ENCODE measurements at places on chromosomes 4 and X.

GRCh38 chr4:176939445-176939844 is 146.7 kb upstream of the VEGFC start:
- no peak for DNase-seq

- no peak for DNase-seq
Measured at GRCh38 chr4:124932447-124932846, 219.9 kb upstream of the ANKRD50 start.

DNA sequence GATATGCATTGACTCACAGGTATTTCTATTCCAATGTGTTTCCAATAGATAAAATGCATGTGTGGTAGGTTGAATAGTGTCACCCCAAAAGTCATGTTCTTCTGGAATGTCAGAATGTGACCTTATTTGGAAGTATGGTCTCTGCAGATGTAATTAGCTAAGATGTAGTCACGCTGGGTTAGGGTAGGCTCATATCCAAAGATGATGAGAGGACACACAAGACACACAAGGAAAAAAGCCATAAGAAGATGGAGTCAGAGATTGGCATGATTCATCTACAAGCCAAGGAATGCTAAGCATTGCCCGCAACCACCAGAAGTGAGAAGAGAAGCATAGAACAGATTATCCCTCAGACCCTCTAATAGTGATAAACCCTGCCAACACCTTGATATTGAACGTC is 17.5 kb downstream of the ZNF330 start:
- no peak for DNase-seq

DNA sequence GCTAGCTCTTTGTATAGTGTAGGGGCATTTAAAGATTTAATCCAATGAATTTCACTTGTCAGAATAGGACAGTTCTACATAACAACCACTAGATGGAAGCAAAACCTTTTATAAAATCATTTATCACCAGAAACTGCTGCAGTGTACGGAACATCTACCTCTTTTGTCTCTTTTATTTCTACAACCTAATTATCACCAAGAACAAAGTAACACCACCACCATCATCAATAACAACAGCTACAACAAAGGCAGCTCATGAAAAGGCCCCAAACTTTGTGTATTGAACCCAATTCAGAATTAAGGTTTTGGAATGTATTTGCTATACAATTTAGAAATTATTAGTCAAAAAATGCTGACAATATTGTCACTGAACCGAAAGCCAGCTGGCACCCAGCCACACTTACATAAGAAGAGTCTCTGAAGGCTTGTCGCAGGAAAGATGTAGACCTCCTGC is 260.9 kb upstream of the RPS6KA3 start:
- peak; percentile 55 for DNase-seq

DNA sequence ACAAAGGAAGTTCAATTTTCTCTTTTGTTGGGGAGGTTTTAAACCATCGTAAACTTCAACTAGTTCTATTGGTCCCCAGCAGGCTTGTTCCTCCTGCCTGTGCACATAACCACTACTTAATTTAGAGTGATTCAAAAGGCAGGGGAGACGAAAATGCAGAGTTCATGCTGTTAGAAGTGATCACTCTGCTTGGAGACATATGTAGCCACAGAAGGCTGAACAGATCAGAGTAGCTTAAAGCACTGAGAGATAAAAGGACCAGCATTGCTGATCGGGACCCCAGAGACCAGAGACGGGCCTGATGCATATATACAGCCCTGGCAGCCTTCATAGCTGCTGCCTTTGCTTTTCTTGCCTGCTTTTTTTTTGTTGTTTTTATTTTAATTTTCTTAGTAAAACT is 662.0 kb upstream of the CPEB2 start:
- DNase-seq, result no peak

DNA sequence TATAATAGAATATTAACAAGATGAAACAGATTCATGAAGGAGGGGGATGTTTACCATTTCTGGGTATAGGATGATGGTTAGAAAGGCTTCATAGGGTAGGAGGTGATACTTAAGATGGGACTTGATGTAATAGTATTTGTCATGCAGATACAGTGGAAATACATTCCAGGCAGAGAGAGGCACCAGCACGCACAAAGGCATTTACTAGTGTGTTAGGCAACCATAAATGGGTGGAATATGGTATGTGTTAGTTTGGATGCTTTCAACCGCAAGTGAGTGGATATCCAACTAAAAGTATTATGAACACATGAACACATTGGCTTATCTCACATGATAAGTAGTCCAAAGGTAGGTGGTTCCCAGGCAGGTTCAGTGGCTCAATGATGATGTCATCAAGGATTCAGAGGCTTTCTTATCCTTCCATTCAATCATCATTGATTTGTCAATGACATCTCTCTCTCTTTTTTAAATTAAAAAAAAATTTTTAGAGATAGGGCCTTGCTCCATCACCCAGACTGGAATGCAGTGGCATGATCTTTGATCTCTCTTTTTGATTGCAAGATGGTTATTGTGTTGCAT is 12.7 kb upstream of the STARD8 start:
- no peak for DNase-seq

Measured in NCI-H1694 treated with DMSO at 0.1 percent for 48 hours (cell line).